ENCODE measurements at places on chromosomes 3 and 15. TPM values are rescaled to one million over a fixed set of nuclear protein-coding genes. Genes with fewer than 3 reads are reported as not detected.
A peak's percentile ranks its signal among the peaks of the same experiment; 100 is the strongest.

DNA sequence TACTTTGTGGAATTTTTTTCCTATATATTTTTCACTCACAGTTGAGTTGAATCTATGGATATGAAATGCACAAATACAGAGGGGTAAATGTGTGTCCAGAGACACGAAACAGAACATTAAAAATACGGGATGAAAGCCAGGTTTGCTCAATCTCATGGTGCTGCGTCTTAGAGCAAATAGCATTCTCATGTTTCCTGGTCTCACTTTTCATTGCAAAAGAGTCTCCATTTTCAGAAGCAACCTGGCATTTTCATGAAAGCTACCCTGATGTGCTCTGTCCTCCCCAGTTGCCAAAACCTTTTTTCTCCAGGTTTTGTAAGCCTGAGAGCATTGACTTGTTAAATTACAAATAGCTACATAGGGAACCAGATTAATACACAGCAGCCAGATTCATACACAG is 49.5 kb upstream of the MBNL1 start:
- DNase-seq = peak; percentile 60

GRCh38 chr15:57502116-57502515 is 89.6 kb upstream of the MYZAP start:
- peak; percentile 42 for DNase-seq

DNA sequence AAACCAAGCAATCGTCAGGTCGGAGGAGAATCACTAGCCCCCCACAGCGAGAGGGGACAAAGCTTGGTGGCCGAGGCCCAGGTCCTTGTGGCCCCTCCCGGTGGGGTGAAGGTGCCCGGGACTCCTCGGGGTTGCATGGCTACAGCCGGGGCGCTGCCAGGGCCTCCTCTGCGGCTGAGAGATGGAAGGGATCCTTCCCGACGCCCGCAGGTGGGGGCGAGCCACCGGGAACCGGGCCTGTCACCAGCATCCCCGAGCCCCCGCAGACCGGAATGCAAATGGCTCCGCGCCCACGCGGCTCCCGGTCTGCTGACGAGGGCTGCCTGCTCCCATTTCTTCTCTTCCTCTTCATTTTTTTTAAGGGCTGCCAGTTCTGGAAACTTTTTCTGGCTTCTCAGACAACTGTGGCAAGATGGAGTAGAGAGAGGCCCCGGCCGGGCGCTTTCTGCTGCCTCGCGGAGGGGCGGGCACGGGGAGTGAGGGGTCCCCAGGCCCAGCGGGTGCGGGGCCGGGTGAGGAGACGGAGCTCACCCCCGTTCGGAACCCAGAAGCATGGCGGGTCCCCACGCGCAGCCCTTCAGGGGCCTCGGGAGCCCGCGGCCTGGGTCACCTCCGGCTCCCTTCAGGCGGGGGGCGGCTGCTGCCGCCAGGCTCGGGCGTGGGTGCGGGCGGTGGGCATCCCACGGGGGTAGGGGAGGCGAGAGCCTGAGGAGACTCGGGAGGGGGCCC is 27.5 kb downstream of the MELTF start:
- DNase-seq = peak; percentile 20

- DNase-seq = no peak
Observed at GRCh38 chr3:131922356-131922755, 112.5 kb downstream of the CPNE4 start.

DNA sequence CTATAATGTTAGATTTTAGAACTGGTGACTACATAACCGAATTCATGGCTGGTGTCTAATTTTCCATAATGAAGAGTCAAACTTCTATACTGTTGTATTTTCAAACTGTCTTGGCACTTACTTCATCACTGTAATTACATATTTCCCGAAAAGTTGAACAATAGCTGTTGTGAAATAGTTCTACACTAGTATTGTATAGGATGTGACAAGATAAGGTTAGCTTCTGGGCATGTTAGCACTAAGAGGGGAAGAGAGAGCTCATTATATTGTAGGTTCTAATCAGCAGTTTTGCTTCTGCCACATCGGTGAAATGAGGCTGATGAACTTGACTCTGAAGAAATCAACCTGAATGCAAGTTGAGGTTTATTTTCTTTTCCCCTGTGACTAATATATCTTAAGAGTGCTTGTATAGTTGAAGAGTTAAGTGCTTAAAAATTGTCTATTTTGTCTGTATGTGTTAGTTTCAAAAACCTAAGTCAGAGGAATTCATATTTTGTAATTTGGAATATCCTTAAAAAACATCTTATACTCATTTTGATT is 8.9 kb downstream of the GYG1 start:
- DNase-seq = peak; percentile 40

GRCh38 chr3:184255291-184256039 is 5.9 kb downstream of the CAMK2N2 start:
- no peak for DNase-seq

DNA sequence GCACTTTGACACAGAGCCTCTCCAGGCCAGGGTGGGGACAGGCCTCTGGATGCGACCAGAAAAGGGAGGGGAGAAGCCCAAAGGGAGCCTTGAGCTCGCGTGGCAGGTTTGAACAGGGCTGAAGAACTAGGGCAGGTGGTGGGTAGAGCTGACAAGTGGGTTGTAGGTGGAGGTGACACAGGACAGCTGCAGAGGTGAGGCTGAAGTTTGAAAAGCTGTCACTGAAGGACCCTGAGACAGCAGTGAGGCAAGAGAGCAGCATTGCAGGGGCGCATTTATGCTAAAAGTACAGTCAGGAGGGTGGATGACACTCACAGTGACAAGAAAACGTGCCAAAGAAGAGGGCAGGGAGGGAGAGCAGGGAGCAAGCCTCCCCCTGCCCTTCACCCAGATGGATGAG is 21.8 kb upstream of the EPB42 start:
- no peak for DNase-seq

GRCh38 chr3:171044835-171045793 is 18.6 kb upstream of the SLC2A2 start:
- peak; percentile 78 for DNase-seq

GRCh38 chr3:53707222-53707621 is 139.0 kb downstream of the CHDH start:
- no peak for DNase-seq

DNA sequence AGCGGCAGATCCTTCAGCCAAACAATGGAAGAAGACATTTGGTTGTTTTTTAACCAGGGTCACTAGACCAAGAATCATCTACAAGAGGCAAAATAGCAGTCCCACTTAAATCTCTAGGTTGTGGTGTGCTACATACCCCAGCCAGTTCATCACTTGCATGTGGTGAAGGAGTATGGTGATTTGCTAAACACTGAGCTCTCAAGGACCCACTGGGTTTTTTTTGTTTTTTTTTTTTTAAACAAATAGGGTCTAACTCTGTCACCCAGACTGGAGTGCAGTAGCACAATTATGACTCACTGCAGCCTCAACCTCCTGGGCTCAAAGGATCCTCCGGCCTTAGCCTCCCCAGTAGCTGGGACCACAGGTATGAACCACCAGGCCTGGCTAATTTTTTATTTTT is 508.0 kb downstream of the FOXP1 start:
- DNase-seq = peak; percentile 45

GRCh38 chr3:136270179-136270578 is 20.0 kb downstream of the PCCB start:
- DNase-seq = no peak

DNA sequence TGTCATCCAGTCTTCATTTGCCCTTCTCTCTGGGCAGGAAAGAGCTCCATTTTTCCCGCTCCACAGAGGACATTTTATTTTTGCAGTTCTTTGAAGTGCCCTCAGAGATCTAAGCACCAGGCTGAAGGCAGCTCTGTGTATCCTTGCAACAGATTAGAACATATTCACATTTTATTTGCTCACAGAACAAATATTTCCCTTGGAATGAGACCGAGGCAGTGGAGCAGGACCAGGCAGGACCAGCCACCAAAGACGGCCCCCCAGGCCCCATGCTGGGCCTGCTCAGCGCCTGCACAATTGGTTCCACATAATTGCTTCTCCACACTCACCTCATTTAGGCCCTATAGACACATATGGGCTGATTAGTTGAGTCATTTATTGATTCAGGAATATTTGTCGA is 15.7 kb upstream of the ETV5 start:
- DNase-seq = no peak

DNA sequence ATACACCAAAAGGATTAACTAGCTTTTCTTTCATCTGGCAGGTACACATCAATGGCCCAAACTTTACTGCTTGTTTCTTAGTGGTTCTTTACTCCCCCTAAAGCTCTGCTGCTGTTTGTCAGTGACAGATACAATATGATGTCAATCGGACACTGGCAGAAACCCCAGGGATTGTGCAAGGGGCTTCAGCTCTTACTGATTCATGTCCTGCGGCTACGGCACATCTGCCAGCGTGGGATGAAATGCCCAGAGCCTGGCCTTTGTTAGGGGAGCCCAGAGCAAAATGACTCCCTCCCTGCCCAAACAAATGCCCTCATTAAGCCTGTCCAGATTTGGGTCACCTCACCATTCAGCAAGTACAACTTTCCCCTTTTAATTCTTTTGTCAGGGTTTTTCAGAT is 28.3 kb downstream of the SRP14 start:
- DNase-seq = peak; percentile 89

GRCh38 chr3:63943678-63944077 is 31.5 kb upstream of the SCAANT1 start:
- no peak for DNase-seq

DNA sequence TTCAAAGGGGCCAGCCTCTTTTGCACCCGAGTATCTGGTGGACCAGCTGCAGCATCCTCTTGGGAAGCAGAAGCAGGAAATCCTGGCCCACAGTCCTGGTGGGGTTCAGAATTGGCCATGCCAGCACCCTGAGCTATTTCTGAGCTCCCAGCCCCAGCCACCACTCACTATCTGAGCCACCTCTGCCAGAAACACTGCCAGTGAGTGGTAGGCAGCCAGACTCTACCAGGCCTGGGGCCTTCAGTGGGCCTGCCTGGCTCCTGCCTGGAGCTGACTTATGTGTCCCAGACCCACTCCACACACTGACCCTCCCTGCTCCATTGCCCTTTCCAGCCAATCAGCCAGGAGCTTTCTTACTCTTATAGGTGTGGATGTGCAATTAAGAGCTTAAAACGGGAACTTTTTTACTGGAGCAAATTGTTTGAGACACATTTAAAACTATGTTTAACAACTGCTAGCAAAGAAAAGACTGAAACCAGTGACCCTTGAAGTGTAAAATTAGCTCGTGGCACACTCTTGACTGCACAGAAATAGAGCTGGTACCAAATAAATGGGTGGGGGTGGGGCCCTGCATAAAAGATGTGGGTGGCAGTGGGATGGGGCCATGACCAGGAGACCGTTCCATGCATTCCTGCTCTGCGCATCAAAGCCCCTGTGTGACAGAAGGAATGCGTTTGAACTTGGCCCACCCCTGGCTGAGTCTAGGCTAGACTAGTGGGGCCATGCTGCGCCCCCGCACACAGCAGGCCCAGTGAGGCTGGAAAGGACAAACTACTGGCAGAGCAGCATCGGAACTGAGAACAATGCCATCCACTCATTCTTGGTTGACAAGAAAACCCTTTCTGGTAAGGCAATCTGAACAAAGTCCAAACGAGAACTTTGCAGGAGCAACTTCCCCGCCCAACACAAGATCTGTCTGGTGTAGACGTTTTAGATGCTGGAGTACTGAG is 48.0 kb downstream of the CTNNB1 start:
- DNase-seq = peak; percentile 57

DNA sequence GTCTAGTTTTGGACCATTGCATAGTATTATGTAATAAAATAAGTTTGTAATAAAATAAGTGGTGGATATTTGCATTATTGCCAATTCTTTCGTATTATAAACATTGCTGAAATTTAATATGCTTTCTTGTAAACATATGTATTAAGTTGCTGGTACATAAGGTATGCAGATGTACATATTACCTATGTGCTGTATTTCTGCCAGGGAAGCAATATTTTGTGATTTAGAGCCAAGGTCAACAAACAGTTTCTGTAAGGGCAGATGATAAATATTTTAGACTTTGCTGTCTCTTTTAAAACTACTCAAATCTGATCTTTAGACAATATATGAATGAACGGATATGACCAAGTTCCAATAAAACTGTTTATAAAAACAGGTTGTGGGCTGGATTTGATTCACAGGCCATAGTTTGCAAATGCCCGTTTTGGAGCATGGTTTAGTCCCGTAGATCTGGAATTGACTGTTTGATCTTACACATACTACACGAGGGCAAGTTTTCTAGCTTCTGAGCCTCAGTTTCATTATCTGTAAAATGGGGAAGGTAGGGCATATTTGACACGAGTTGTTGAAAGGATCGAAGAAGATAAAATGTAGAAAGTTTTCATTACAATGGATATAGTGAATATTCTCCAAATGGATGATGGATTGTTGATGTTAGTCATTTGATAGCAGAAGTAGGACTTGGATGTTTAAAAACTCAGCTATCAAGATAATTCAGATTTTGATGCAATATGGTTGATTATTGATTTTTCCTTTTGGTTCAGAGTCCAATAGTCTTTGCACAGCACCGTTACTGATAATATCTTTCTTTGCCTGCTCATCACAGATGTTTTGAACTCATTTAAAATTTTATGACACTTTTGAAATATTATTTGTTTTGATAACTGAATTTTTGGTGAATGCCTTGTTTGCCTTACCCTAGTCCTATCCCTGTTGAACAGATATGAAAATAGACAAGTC is 394.6 kb downstream of the FEZF2 start:
- DNase-seq = no peak

DNA sequence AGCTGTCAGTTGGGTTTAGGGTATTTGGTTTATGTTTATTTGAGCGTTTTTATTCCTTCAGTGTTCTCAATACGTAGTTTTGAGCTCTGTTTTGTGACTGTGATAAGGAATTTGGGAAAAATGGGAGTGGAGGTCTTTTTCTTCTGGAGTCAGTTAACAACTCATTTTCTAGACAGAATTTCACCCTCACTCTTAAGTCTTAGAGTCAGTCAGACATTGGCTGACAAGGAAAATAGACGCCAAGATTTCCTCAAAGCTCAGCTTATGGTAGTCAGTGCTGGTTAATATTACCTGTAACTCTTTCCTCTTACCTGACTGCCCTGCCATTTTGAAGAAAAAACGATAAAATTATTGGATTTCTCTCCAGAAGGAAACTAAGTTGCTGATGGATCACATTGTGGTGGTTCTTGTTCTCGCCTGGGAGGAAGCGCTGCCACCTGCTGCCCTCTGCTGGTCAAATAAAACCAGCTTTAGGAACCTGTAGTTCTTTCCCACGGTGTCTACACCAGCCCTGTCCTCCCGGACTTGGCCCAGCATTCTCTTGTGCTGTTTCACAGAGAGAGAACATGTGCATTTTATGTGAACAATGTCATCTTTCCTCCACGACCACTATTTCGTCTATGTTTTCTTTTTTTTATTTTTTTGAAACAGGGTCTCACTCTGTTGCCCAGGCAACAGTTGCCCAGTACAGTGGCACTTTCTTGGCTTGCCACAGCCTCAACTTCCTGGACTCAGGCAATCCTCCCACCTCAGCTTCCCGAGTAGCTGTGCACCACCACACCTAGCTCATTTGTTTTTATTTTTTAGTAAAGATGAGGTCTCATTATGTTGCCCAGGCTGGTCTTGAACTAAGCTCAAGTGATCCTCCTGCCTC is 41.4 kb upstream of the UMPS start:
- DNase-seq = peak; percentile 60

GRCh38 chr15:50302581-50302980 is 37.1 kb upstream of the HDC start:
- DNase-seq = no peak

TEX55 gene
- polyA plus RNA-seq = not detected

PPP1R14D gene
- not detected for polyA plus RNA-seq

ASB14 gene
- polyA plus RNA-seq = not detected

MAGEL2 gene
- not detected for polyA plus RNA-seq

SLC28A2 gene
- not detected for polyA plus RNA-seq

FBXO40 gene
- polyA plus RNA-seq = not detected

CPEB1 gene
- polyA plus RNA-seq = 16.1 TPM

TMEM207 gene
- polyA plus RNA-seq = not detected

USP8 gene
- polyA plus RNA-seq = 58.5 TPM

NANOGP8 gene
- not detected for polyA plus RNA-seq

SLC9A9 gene
- 17.1 TPM for polyA plus RNA-seq

GABRG3 gene
- polyA plus RNA-seq = not detected

ANKRD63 gene
- not detected for polyA plus RNA-seq

CMC1 gene
- polyA plus RNA-seq = 23.3 TPM
